ENCODE measurements at places on chromosomes 2 and 18.

GRCh38 chr2:148234143-148234542 lies 213.3 kb downstream of the MBD5 start:
- no peak for DNase-seq

DNA sequence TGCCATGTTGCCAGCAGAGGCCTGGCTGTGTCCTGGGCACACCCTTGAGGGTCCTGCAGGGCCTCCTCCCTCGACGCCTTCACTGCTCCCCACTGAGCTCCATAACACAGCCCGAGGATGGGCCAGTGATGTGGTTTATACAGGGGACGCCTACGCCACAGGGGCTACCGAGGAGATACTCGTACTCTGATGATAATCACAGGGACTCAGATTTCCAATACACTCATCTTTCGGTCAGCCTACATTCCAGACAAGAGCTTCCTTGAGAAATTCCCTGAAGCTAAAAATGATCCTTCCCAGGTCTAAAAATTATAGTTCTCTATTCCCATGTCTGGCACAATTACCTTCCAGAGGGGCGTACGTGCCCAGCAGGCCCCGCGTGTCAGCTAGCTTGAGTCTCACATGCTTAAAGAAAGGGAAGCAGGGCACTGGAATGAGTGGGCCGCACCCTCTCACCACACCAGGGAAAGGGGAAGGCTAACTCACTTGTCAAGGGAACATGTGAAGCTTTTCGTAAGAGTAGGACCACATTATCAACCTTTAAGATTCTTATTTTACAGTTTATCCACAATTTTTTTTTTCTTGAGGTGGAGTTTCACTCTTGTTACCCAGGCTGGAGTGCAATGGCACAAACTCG lies 159.5 kb upstream of the NDUFV2 start:
- no peak for DNase-seq

DNA sequence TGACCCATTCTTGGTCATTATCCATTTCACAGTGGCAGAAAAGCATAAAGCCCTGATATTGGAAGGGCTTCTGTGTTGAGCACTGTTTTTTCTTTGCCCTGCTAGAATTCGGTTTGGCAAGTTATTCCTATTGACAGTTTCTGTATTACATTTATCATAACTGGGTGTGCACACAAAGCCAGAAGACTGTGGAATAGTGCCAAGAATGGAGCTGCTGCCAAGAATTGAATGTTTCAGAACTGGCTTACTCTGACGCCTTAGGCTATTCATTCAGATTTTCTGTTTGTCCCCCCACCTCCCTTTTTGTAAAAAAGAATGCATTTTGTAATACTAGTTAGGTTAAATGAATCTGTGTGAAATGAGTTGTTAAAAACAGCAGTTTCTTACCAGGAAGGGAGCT lies 12.7 kb downstream of the KDM3A start:
- DNase-seq: no peak

DNA sequence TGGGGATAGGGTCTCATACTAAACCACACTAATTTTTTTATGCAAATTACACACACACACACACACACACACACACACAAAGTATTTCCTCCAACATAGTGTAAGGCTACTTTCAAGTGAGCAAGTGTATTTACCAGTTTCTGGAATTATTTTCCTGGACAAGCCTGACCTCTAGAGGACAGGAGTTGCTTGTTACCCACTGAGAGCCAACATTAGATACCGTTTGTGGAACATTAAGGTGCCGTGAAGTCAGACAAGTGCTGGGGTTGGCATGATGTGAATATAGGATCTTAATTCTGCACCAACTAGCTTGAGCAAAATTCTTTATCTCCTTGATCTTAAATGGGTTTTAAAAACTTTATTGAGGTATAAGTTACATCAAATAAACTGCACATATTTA lies 39.3 kb upstream of the SERPINB2 start:
- peak; percentile 40 for DNase-seq

DNA sequence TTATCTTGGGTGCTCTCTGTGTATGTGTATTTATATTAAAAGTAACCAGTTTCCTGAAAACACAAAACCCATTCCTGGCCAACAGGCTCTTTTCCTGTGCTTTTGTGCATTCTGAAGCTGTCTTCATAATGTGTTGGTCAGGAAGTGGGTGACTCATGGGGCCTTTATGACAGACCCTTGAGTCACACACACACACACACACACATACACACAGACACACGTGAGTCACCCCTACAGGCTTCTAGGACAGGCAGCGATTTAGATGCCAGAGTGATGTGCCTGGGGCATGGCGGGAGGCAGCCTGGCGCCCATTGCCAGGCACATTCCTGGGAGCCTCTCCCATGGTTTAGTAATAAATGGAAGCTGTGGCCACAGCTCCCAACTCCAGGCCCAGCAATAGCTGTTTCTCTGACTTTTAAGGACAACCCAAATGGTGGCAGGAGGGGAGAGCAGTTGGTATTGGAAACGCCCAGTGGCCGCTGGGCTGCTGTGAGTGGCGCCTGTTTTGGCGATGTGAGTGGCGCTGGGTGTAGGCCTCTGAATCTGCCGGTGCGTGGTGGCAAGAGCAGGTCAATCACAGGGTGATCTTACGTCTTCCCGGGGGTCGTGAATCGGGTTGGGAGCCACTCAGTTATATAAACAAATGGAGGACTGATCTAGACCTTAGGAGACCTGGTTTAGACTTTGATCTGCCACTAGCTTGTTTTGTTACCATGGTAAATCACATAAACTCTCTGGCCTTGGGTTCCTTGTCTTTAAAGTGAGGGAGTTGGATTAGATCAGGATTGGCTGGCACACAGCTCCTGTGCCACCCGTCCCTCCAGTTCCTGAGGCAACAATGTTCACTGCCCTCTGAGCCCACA lies 150.7 kb upstream of the DLX2 start:
- no peak for DNase-seq

- DNase-seq: no peak
Observed at GRCh38 chr2:138267161-138267901, 234.2 kb upstream of the SPOPL start.

GRCh38 chr2:232530626-232531260 lies 4.8 kb downstream of the CHRND start:
- no peak for DNase-seq

DNA sequence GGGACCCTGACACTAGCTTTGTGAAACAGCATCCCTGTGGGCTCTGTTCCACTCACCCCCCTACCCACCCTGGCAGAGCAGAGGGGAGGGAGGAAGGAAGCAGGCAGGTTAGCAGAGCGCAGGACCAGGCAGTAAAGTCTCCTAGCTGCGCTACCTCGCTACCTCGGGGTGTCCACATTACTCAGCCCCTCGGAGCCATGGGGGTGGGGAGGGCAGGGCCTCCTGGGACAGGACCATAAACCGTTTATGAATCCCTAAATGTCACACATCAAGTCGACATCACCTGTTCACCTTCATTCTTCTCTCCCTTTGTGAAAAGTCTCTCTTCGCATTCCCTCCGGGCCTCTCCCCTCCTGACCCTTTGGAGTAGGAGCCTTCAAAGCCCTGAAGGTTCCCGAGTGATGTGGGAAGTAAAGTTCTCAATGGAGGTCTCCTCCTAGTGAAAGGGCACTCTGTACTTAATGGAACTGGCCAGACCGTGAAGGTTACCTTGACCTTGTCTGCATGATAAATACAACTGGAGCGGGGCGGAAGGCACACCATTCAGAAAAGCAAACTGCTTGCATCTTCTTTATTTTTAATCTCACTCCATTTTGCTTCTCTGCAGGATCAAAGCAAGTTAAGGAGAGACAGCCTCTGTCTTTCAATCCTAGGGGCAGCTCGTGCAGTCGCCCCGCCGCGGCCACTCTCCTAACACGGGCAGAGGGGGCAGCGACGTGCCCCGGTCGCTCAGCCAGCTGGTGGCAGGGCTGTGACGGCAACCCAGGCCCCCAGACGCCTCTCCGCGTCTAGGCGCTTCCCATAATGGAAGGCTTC lies 23.7 kb upstream of the SMAD7 start:
- no peak for DNase-seq

- DNase-seq: no peak
Observed at GRCh38 chr2:156110890-156111289, 221.6 kb downstream of the NR4A2 start.

GRCh38 chr2:33059471-33060156 lies 112.9 kb downstream of the LTBP1 start:
- DNase-seq: no peak

- DNase-seq: no peak
Observed at GRCh38 chr2:12675352-12675795, 41.4 kb upstream of the TRIB2 start.

GRCh38 chr18:3973191-3973850 lies 481.8 kb downstream of the DLGAP1 start:
- no peak for DNase-seq

DNA sequence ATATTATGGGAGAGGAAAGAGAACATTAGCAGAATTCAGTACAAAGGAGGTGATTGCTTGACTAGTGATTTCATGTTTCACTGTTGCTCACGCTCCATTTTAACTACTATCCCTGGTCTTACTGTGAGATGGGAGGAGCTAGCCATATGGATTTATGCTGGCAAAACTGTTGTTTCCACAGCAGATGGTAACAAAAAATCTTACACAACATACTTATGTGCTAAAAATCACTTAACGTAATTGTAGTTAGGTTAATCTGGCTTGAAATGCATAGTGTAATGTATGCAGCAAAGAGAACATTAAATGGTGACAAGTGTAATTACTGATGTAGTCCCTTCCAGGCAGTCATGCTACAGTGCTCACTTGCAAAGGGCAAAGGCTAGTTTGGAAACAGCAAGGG lies 155.6 kb upstream of the LYPD1 start:
- no peak for DNase-seq

- no peak for DNase-seq
Observed at GRCh38 chr2:106140913-106141312, 53.2 kb downstream of the UXS1 start.

DNA sequence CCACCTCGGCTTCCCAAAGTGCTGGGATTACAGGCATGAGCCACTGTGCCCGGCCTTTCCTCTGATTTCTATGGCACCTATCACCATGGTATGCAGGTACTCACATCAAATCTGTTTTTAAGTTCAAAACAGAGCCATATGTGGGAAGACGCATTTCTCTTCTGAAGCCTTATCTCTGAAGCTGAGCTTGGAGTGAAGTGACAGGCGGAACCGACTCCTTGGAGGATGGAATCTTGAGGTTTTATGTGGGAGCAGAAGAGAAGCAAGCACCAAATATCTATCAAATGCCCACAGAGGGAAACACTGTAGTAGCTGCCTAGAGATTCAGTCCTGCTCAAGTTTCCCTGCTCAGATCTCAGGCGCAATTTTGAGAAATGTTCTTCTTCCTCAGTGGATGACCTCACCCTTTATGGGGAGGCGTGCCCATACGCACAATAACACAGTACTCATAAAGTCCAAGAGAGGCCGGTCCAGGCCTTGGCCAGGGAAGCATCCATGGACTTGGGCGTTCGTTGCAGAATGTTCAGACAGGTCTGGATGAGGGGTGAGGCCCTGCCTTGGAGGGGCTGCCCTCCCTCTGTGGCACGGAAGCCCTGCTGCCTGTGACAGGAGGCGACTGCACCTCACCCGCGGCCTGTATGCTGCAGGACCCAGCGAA lies 67.9 kb downstream of the HNRNPLL start:
- no peak for DNase-seq

- no peak for DNase-seq
Observed at GRCh38 chr2:157922336-157922735, 46.2 kb upstream of the ACVR1 start.

GRCh38 chr18:10094154-10094553 lies 180.3 kb downstream of the VAPA start:
- no peak for DNase-seq

- no peak for DNase-seq
Observed at GRCh38 chr2:57864926-57865325, 181.7 kb upstream of the VRK2 start.

- no peak for DNase-seq
Observed at GRCh38 chr2:201880579-201880978, 74.2 kb downstream of the CDK15 start.

DNA sequence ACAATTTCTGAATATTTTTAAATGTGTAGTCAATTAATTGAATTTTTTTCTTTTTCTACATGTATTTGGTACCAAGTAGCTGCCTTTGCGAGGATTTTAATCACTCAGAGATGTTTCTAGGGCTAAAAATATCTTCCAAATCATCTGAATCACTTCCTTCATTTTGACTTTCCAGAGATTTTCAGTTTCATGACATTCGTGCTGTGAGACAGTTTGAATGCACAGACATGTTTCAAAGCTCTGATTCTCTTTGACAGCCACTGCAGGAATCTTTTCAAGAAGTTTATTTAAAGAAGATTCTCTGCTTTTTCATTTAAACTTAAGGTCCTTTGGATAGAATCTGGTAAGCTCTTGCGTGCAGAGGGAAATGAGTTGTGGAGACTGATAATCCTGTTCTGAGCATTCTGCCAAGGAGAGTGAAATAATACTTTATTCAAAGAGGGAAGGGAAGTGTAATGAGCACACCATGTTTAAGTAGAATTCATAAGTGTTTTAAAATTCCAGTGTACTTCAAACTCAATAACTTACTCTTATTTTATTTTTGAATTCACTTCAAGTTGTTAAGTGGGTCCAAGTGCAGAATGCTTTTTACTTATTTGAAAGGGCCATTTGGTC lies 9.7 kb downstream of the CYBRD1 start:
- DNase-seq: no peak

DNA sequence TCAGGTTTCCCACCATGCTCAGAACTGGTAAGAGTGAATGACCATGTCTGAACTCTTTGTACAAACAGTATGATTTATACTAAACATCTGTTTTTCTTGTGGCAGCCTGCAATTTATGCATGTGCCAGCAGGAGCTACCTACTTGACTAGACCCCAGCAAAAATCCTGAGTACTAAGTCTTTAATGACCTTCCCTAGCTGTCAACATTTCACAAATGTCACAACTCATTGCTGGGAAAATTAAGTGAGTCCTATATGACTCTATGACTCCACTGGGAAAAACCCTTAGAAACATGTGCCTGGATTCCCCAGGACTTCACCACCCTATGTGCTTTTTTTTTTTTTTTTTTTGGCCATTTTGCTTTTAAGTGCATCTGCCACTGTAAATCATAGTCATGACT lies 1225.8 kb downstream of the SUCLG1 start:
- DNase-seq: no peak

GRCh38 chr2:48098539-48098938 lies 192.2 kb upstream of the FBXO11 start:
- DNase-seq: no peak

DNA sequence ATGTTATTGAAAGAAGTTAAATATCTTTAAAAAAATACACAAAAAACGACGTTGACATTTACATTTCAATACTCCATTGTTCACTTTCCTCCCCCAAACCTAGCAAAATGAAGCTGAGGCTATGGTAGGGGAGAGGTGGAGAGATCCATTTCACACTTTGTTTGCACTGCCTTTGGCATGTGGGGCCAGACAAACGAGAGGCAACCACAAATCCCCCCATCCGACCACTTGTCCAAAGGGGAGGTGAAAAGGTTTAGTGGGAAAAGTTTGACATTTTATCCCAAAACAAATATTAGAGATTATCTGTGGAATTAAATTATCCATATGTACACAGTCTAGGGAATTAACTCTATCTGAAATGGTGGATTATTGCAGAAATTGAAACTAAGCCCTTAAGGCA lies 261.7 kb upstream of the FIGN start:
- no peak for DNase-seq

DNA sequence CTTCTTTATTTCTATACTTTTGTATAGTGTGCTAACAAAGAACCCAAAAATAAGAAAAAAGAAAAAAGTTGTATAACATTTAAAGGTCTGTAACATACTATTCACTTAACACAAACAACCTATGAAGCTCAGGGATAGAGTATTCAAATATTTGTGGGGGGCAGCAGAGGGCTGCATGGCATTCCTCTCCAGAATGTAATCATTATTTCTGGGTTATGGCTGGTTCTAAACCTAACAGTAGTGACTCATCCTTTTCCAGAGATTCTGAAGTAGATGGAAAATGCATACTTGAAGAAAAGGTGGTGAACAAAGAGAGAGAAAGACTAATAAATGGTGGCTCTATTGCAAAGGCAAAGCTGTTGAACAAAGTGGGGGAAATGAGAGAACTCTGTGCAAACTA lies 249.4 kb downstream of the NRXN1 start:
- no peak for DNase-seq
